ENCODE measurements at places on chromosomes 1 and 21.

DNA sequence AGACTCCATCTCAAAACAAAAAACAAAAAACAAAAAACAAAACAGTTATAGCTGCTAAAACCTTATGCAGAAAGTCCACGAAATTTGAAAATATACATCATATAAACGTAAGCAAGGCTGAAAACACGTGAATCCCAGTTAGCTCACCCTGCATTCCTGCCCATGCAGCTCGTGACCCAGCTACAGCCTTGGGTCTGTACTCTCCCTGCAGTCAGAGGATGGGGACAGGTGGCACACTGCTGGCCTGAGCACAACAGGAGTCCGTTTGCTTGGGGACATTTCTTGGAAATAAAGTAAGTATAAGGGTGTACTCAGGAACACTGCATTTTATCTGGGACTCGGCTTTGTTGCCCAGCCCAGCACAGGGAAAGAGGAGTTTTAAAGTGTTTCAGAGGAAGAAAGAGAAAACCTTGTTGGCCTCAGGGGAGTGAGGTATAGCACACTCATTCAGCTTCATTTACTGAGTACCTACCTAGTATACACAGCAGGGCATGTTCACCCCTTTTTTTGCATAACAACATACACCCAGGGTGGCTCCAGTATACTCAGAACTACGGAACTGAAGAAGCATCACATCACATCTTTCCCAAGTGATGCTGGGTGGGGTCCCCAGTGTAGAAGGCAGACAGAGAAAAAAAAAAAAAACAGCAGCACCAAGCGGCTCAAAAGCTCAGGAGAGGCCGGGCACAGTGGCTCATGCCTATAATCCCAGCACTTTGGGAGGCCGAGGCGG is 44.1 kb downstream of the CAPZB start:
- DNase-seq, result no peak

- DNase-seq, result no peak
Measured at GRCh38 chr1:105122041-105122440, 1372.3 kb downstream of the AMY1C start.

- no peak for DNase-seq
Measured at GRCh38 chr1:47545912-47546483, 108.2 kb downstream of the FOXD2 start.

DNA sequence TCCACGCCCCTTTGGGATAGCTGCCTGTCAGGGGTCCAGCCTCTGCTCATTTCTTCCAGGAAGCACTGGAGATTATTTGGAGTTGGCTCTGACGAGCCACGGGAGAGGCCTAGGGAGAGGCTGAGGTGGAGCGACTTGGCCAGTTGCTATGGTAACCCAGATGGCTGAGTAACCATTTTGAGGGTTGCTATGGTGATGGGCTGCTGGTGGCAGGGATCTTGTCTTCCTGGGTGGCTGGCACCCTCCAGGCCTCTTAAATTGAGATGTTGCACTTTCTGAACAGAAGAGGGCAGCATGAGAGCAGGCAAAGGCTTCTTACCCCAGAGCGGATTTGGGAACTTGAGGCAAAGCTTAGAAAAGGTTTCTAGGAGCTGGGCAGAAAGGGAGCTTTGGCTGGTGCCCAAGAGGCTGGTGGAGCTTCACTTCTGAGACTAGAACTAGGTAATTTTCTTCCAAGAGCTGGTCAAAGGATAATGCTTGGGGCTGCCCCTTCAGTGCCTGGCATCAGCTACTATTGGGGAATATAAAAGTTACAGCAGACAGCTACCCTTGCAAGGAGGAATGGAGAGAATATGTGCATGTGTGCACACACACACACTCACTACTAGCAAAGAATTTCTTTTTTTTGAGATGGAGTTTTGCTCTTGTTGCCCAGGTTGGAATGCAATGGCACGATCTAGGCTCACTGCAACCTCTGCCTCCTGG is 72.5 kb downstream of the NDUFS5 start:
- DNase-seq, result peak; percentile 54

DNA sequence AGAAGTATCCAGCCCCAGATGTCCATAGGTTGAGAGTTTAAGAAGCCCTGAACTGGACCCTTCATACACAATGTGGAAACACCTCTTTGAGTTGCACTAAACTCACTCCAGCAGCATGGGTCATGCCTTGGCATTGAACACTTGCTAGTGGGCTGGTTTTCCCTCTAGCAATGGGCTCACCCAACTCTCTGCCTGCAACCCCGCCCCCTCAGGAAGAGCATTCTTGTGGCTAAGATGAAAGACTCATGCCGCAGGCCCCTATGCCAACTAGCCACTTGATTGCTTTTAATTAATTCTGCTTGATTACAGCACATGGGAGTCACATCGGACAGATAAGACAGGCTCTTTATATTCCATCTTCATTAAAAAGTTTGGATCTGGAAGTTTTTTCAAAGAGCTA is 136.5 kb upstream of the GJB5 start:
- no peak for DNase-seq

DNA sequence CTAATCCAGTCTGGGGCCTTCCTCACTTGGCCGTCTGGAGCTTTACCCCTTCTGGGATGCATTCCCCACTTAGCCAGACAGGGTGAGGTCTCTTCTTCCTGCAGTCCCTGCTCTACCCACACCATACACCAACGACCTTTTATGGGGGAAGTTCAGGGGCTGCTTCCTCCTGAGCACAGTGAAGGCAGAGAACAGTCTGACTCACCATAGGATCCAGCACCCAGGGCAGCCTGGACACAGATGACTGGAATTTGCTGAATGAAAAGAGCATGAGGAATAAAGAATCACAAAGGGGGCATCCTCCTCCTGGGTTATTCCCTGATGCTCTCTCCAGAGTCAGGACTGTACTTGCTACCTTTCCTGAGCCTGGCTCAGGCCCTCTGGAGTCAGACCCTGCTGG is 4.6 kb upstream of the FOXE3 start:
- no peak for DNase-seq
